BE2C (cell line): ENCODE measurements at places on chromosomes 2 and 18.
A peak's percentile ranks its signal among the peaks of the same experiment; 100 is the strongest.

- DNase-seq = no peak
Measured at GRCh38 chr18:58896734-58897508, 32.2 kb downstream of the ZNF532 start.

DNA sequence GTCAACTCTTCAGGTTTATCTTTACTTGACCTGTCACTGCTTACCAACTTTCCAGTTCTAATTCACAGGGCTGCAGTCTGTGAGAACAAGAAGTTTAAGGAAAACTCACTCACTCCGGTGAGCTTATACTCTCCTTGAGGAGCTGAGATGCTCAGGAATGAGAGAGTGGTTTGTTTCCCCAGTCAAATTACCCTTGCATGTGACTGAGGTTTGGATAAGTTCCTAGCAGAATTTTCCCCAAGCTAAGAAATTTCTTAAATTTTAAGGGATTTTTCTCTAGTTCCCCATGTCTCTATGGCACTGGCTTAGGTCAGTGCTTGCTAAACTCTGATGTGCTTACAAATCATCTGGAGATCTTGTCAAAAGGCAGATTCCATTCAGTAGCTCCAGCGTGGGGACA is 12.8 kb upstream of the CCDC85A start:
- DNase-seq = no peak

DNA sequence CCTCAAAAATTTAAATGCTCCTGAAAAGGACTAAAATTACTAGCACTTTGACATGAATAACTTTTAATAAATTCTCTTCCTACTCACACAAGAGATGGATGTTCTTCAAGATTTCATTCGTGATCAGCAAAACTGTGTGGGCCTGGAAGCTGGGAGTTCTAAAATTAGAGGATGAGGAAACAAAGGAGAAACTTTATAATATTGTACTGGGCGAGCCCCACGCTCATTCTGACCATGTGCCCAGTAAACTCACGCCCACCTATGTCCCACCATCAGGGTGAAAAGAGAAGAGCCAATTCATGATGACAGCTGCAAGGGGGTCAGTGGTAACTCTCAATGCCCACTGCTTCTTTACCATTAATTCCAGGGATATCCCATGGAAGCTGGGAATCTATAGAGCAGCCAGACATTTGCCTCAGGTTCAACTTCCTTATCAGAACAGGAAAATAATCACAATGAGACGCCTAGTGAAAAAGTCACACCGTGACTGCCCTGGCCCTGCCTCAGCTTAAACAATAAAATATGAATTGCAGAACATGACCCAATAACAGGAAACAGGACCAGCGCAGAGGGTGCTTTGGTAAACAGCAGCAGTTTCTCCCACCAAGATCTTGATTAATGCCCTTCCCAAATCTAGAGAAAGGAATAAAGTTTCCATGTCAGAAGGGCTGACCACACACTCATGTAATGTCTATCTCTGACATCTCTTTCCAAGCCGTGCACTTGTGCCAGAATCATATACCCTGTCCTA is 438.6 kb downstream of the TXNL1 start:
- DNase-seq = no peak

GRCh38 chr18:3397786-3398185 is 52.2 kb upstream of the TGIF1 start:
- no peak for DNase-seq

DNA sequence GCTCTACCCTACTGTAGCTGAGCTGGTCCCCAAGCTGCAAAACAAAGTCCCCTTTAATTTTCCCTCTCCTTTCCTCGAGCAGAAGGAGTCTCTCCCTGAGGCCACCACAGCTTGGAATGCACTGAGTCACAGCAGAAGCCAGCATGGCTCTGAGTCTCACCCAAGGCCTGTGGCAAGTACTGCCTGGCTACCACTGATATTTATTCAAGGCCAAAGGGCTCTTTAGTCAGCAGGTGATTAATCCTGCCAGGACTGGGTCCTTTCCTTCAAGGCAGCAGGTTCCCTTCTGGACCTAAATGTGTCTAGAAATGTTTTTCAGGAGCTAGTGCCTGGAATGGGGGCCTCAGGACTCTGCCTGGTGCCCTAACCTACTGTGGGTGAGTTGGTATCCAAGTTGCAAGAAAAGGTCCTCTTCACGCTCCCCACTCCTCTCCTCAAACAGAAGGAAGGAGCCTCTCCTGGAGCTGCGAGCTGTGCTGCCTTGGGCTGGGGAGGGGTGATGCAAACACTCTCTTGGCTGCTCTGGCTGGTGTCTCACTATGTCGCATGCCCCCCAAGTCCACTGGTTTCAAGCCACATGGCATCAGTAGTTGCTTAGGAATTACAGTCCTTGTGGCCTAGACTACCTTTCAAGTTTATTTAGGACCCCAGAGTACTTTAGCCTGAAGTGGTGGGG is 53.4 kb downstream of the CD28 start:
- DNase-seq = no peak

DNA sequence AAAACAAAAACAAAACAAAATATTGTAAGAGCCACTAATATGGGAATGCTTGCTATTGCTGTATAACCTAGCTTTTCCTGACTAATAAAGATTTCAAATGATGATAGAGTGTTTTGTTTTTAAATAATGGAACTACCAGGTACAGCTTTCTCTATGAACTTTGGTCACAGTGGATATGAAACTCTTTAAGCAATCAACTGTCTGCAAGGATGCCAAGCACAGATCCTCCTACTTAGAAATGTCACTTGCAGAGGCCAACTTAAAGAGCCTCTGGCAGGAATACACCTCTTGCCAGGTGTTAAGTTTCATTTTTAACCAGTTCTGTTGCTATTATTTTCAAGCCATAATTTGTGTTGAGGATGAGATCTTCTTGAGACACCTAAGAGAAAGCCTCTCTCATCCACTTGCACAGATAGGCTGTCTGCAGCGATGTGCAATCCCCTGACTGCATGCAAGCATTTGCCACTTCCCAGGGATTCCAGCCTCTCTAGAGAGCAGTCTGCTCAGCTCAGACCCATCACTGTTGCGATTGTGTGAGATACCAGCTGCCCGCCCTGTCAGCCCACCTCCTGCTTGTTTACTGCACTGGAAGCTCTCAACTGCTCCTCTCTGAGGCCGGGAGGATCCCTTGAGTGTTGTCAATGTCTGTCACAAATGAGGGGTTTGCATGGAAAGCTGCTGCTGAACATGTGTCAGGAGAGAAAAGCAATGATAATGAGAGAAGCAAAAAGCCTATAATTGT is 86.1 kb upstream of the SCG2 start:
- peak; percentile 60 for DNase-seq

- no peak for DNase-seq
Measured at GRCh38 chr2:134796373-134796772, 42.0 kb upstream of the ACMSD start.

- no peak for DNase-seq
Measured at GRCh38 chr2:230823264-230823964, 41.3 kb upstream of the ITM2C start.

DNA sequence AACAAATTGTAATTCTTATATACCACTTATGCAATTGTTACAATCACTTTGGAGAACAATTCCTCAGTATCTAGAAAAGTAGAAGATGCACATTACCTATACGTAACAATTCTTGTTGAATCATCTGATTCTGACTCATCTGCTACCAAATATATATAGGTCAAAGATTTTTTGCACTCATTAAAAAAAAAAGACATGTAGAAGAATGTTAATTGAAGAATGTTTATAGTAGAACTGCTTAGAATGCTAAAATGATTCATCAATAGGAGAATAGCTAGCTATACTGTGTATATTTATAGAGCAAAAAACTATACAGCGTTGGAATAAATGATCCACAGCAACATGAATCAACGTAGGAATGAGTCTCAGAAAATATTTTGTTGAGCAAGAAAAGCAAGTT is 29.5 kb upstream of the STAT1 start:
- no peak for DNase-seq

DNA sequence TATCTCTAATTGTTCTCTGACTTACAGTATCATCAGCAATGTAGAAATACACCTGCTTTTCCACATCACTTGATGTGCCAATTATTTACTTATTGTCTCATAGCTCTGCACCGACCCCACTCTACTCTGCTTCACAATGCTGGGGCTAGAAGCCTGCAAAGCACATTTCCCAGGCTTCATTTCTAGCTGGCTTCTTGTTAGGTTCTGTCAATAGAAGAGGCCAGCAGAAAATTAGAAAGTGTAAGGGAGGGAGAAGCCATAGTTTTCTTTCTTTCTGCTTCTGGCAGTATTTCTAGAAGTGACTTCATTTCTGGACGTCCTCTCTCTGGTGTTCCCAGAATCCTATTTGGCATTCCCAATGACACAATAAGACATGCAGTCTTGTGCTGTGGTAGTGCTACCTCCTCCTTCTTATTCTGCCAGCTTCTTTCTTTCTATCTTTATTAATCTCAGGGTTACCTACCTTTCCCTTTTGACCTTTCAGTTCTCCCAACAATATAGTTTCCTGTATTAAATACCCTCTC is 12.5 kb upstream of the TANC1 start:
- DNase-seq = no peak

GRCh38 chr2:226656367-226656766 is 143.3 kb downstream of the IRS1 start:
- no peak for DNase-seq

DNA sequence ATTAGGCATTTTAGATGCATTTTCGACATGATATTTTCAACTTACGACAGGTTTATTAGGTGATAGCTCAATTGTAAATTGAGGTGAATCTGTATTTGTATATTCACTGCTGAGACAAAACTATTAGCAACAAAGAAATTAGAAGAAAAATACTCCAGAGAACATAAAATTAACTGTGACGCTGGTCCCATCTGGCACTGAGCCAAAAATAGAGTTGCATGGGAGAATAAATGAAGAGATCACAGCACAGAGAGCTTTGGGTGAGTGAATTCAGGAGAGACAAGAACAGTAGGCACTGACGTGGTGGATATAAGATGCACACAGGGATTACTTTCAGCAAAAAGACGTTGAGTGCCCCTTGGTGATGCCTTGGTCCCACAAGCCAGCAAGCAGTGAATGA is 306.2 kb upstream of the RAB6C start:
- no peak for DNase-seq

DNA sequence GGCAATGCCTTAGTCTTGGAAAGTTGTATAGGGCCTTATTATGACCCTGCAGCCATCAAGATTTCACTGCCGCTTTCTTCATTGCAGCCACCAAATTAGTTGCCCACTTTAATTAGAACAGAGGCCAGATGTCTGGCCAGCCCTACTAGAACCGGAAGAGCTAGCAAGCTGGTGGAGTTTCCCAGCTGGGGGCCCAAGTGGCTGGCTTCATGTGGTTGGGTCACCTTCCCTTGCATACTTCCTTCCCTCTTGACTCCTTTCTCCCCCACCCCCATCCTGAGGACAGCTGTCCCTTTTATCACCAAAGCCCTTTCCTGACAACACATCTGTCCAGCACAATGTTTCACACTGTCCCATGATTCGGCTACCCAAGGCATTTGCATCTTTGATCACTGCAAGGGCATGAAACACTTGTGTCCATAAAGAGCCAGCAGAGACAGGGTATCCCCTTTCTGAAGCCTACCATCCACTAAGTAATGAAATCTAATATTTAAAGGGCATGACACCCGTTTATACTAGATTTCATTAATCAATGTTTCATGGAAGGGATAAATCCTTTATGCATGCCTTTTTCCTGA is 187.2 kb downstream of the BCL11A start:
- DNase-seq = no peak

- DNase-seq = no peak
Measured at GRCh38 chr2:238294393-238295143, 6.2 kb upstream of the PER2 start.
